MV-4-11 (cell line): ENCODE measurements at places on chromosomes 2 and 18.

DNA sequence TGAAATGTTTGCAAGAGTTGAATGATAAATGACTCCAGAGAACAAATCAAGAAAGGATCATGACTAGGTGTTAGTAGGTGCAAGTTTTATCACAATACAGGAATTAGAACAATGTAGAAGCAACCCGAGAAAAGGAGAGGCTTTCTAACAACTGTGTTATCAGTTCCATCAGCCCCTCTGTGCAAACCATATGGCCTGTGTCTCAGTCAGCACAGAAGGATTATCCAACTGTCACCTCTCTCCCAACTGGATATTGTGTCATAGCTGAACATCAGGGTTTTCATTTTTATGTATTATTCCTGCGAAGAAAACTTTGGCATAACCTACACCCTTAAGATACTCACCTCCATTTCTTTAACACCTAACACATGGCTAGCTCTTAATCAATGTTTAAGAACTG lies 321.6 kb upstream of the RND3 start:
- no peak for DNase-seq

- DNase-seq, result no peak
Observed at GRCh38 chr2:177124371-177124770, 88.2 kb upstream of the HNRNPA3 start.

DNA sequence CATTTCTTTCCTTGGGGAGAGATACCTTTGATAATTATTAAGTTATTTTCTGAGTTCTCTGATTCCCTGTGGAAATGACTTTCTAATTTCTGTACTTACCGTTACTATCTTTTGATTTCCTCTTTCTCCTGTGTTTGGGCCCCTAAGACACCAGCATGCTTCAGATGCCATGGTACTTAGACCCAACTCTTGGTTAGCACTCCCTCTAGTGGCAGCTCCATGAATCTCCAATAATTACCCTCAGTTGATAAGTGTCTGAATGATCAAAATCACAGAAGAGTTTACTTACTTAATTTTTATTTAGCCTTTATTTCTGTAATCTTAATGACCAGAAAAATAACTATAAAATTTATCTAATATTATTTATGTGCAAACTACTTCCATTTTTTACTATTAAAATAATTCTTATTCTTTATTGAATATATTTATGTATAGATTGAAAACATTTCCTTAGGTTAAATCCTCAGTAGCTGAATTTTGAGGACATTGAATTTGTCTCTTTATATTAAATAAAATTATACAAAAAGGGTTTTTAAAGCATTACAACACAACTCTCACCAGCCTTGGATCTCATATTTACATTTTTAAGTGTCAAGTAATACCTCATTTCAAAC lies 300.4 kb downstream of the KCNS3 start:
- peak; percentile 62 for DNase-seq

- DNase-seq, result peak; percentile 61
Observed at GRCh38 chr2:85666435-85667316, 1.3 kb downstream of the SFTPB start.

- peak; percentile 86 for DNase-seq
Observed at GRCh38 chr2:106189325-106189724, 4.8 kb downstream of the UXS1 start.

DNA sequence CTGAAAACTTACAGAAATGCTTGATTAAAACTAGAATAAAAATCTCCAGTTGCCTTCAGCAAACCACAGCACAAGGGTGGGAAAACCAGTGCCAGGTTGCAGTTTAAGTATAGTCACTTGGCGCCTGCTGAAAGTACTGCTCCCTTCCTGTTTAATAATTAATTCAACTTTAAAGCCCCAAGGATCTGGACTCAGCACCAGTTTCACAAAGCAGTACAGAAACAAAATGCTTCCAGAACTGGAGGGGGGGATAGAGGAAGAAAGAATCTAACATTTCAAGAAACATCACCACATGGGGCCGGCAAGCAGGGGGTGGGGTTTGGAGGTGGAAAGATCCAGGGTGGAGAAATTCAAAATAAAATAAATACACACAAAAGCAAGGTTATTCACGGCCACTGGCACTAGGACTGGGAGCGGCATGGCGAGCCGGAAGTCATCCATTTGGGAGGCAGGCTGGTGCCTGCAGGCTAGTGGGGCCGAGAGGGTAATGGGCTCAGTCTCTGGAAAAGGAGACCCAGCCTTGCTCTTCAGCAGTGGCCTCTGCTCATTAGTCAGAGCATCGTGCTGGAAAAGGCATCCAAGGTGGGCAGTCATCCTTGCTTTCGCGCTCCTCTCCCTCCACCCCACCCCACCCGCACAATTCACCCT lies 85.8 kb downstream of the POU3F3 start:
- DNase-seq, result no peak

GRCh38 chr2:174219321-174219720 lies 29.0 kb downstream of the OLA1 start:
- DNase-seq, result peak; percentile 31

DNA sequence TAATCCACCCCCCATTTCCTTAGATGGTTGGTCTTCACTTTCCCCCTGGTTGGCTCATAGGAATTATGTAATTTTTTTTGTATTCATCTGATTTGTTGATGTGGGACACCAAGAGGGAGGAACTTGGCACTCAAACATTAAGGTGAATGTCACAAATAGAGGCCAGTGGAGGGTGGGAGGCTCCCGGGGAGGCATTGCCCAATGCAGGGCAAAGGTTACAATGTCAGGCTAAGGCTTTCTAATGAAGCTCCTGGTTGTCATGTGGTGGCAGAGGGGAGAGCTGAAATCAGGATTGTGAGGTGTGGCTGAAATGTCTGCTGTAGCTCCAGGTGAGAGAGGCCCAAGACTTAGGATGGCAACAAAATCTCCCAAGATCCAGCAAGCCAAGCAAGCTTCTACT lies 42.7 kb downstream of the MPHOSPH10 start:
- peak; percentile 14 for DNase-seq

GRCh38 chr18:29560270-29560669 lies 1383.3 kb upstream of the CDH2 start:
- peak; percentile 83 for DNase-seq

- DNase-seq, result no peak
Observed at GRCh38 chr2:129911363-129912065, 68.0 kb upstream of the RAB6C start.

- DNase-seq, result no peak
Observed at GRCh38 chr2:39290433-39290832, 46.7 kb upstream of the CDKL4 start.
